ENCODE measurements at places on chromosomes 13 and 19.

DNA sequence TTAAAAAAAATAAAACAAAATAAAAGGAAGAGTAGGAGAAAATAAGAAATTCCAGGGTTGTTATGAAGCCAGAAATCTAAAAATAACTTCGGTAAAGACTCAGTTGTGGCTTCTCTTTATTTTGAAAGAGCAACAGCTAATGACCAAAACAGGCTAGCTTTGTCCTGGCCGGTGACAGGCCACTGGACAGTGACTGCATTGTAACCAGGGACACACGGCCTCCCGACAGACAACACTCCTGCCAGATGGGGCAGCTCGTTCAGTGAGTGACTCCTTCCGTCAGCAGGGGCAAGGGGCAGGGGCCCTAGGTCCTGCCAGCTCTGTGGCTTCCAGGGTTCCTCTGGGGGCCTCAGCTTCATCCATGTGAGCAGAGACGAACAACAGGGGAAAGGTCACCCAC is 173.4 kb downstream of the KATNAL1 start:
- DNase-seq = no peak

GRCh38 chr13:100182900-100183490 is 94.1 kb downstream of the PCCA start:
- DNase-seq = no peak

DNA sequence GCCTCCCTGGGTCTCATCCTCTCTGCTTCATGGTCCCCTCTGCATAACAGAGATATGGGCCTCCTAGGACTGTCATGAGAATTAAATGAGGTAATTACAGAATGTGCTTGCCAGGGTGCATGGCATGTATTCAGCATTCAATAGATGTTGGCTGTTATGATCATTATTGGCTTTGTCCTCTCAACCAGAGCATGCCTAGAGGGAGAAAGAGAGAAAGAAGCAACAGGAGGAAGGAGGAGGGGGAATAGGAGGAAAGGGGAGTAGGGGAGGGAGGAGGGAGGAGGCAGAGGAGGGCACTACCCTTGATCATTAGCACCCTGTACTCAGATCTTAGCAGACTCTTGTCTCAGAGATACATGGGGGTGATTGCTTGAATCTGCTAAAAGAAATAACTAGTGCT is 41.0 kb upstream of the SIAH3 start:
- no peak for DNase-seq

GRCh38 chr13:23642110-23642509 is 71.9 kb downstream of the TNFRSF19 start:
- DNase-seq = no peak

GRCh38 chr13:111856571-111856970 is 210.4 kb upstream of the SOX1 start:
- DNase-seq = no peak

DNA sequence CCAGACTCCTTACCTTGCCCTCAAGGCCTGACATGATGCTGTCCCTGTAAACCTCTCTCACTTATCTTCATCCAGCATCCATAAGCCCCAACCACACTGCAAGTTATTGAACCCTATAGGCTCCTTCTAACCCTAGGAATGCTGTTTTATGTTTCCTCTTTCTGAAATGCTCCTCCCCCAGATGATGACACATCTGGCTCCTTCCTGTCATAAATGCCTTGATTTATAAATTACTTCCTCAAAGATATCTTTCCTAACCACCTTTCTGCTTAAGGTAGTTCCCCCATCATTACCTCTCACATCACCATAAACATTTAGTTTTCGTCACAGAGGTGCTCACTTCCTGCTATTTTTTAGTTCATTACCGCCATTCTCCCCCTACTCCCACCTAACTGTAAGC is 12.3 kb downstream of the RUBCNL start:
- DNase-seq = no peak

All from CD4-positive, alpha-beta T cell treated with Interleukin-1 beta for 1 hour (primary cell).